ENCODE measurements at places on chromosomes 1 and 21. TPM values are rescaled to one million over a fixed set of nuclear protein-coding genes. Genes with fewer than 3 reads are reported as not detected.

Gene RGS16
- 1.2 TPM for total RNA-seq

- DNase-seq: no peak
These were observed 11.3 kb upstream of the QSOX1 start for GRCh38 chr1:180143359-180143758.

Gene SELENBP1
- total RNA-seq: 9.8 TPM

- no peak for DNase-seq
These were observed 87.2 kb downstream of the VAV3 start for GRCh38 chr1:107877745-107878144.

Gene MYBPH
- not detected for total RNA-seq

Gene VAV3
- total RNA-seq: 38.2 TPM

DNA sequence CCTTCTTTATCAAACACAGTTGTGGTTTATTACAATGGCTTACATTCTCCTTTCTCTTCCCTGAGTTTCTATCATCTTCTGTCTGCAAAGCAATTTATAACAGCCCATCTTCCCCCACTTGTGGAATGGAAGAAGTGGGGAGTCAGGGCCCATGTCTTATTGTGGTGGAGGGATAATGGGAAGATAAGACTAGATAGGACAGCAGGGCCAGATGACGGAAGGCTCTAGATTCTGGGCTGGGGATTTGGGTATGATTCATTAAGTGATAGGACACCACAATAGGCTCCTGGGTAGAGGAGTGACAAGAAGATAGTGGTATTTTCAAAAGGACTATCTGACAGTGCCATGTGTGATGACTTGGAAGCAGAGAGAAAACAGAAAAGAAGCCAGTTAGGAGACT, 450.6 kb downstream of the TTLL7 start:
- DNase-seq: no peak

Gene PDE9A
- 10.9 TPM for total RNA-seq

GRCh38 chr1:74005533-74005932, 192.4 kb downstream of the LRRIQ3 start:
- DNase-seq: no peak

GRCh38 chr1:75838079-75838478, 41.4 kb downstream of the MSH4 start:
- DNase-seq: no peak

DNA sequence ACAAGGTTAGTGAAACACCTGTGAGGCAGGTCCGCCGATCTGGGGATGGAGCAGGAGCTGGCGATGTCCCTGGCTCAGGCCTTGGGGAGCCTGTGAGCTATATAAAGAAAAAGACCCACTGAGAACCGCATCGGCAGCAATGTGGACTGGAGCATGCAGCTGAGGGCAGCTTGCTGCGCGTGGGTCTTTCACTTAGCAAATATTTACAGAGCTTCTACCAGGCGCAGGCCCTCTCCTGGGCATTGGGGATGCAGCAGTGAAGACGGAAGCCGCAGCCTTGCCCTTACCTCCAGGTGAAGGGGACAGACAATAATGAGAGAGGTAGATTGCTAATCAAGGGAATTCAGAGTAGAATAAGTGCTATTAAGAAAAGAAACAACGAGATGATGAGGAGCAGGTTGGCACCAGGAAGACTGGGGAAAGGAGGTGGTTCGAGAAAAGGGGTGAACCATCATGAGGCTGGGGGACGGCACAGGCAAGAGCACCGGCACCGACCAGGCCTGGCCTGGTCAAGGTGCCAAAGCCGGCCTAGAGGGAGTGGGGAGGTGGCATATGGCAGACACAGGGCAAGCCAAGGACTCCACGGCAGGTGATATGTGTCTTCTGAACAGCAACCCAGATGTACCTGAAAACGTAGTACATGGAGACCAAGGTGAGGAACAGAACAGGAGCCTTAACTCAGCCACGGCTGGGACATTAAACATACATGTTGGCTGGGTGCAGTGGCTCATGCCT, 60.7 kb upstream of the PAX7 start:
- DNase-seq: no peak

GRCh38 chr1:223212441-223212840, 69.4 kb upstream of the TLR5 start:
- DNase-seq: no peak

- no peak for DNase-seq
These were observed at the start of gene HTR6 for GRCh38 chr1:19664453-19665185. TSS of gene HTR6 (plus strand) at chr1:19664875. CDS start at chr1:19665754, 879 bp downstream.

DNA sequence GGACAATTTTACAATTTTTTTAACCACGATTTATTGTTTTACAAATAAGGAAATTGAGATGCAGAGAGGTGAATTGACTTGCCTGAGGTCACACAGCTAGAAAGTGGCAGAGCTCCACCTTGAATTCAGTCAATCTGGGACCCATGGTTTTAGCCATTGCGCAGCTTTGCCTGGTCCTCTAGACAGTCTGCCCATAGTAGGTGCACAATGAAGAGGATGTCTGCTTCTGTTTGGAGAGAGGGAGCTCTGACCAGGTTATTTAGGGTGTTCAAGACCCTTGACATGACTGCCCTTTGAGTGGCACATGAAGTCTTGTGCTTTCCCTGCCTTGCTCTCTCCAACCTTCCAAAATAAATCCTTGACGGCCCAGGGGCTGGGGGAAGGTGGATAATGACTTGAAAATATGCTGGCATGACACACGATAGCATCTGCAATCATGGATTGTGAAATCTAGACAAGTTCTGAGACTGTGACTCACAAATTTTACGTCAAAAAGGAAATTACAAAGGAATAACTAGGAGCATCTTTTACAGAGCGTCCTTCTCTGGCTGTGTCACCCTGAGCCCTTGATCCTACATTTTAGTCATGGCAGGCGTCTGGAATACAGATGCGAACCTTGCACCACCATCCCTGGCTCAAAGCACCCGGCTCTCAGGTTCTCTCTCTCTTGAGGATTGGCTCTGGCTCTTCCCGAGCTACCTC, 26.2 kb upstream of the ID3 start:
- no peak for DNase-seq

GRCh38 chr1:228100822-228101613, 2.1 kb downstream of the C1orf35 start:
- no peak for DNase-seq

Gene C1QA
- not detected for total RNA-seq

- DNase-seq: no peak
These were observed 48.4 kb upstream of the RAP1A start for GRCh38 chr1:111571239-111571638.

DNA sequence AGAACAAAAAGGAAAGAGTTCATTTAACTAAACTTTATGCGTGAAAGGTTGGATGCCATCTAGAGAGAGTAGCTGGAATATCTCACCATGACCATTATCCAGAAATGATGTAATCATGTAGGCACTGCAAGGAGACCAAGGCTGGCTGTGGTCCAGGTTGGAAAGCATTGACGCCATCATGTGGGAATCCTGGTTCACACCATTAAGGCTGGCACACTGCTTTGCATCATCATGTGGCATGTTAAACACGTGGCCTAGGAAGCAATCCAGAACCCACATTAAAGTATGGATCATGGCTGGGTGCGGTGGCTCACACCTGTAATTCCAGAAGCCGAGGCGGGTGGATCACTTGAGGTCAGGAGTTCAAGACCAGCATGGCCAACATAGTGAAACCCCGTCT, 4.3 kb downstream of the ADAMTS1 start:
- peak; percentile 17 for DNase-seq

Gene PKLR
- not detected for total RNA-seq

GRCh38 chr1:81573458-81573857, 227.3 kb upstream of the ADGRL2 start:
- DNase-seq: no peak

Gene CLDN19
- not detected for total RNA-seq

- no peak for DNase-seq
These were observed 40.0 kb downstream of the GRIK3 start for GRCh38 chr1:36994294-36994693.

DNA sequence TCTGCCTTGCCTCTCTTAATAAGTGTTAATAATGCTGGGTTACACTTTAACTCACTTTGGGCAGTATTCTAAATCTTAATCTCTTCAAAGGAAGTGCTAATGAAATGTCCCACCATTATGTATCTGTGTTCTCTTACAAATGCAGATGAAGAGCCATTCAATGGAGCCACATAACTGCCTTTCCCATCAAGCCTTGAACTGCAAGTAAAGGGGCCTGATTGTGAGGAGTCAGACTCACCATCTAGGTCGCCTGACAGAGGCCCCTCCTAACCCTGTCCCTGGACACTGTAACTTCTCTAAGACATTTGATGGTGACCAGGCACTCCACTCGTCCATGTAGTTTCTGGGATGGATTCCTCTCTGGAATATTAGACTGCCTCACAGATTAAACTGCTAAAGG, 329.4 kb downstream of the KIF26B start:
- DNase-seq: no peak

Gene TLR5
- 17.3 TPM for total RNA-seq

GRCh38 chr1:167258858-167259257, 38.2 kb downstream of the POU2F1 start:
- DNase-seq: no peak

Gene ATP1A4
- total RNA-seq: not detected

- peak; percentile 34 for DNase-seq
These were observed 53.8 kb downstream of the SERBP1 start for GRCh38 chr1:67376381-67376780.

DNA sequence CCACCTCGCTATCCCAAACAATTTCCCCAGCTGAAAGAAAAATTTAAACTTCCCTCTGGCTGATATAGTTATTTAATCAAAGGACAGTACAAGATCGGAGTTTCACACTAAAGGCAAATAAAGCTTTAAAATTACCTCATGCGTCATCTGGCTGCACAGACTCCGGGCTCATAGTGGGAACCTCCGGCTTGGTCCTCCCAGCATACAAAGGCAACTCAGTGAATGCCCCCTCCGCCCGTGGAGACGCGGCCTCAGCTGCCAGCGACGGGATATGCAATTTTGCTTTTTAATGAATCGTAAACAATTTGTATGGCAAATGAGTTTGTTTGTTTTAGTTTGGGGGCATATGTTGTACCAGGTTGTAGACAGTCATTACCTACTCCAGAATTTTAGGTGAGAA, 214.6 kb upstream of the NFIA start:
- DNase-seq: no peak

DNA sequence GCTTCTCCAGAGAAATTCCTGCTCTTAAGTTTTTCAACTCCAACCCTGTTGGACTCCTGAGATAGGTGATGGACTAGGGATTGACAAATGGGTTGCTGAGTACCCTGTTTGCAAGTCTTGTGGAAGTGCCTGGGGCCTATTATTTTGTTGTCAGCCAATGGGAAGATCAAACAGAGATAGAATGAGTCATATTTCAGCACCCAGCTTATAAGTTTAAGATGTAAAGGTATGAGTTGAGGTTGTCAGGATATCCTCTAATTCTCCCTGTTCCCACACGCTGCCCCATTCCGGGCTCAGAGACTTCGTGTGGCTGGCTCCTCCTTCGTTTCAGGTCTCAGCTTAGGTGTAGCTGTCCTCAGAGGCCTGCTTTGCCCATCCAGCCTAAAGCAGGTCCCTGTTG, 91.8 kb downstream of the CENPF start:
- no peak for DNase-seq

GRCh38 chr1:228373681-228374571, 32.7 kb downstream of the TRIM11 start:
- no peak for DNase-seq

DNA sequence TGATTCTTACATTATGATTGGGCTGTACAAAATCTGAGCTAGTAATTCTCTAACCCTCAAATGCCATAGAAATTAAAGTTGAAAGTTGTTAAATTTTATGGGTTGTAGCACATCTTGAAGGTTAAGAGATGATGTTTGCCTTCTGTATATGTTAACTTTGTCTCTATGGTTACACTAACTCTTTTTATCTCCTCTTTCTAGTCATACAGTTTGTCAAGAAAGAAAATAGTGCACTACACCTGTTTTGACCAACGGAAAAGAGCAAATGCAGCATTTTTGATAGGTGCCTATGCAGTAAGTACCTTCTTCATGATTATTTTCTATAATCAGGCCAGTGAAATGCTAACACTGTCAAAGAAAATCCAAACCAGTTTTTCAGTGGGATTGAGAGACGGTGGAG, 38.2 kb downstream of the CDC14A start:
- no peak for DNase-seq

GRCh38 chr1:203556047-203556851, 62.3 kb downstream of the OPTC start:
- no peak for DNase-seq

GRCh38 chr1:209721323-209721722, 16.7 kb downstream of the HSD11B1 start:
- DNase-seq: no peak

DNA sequence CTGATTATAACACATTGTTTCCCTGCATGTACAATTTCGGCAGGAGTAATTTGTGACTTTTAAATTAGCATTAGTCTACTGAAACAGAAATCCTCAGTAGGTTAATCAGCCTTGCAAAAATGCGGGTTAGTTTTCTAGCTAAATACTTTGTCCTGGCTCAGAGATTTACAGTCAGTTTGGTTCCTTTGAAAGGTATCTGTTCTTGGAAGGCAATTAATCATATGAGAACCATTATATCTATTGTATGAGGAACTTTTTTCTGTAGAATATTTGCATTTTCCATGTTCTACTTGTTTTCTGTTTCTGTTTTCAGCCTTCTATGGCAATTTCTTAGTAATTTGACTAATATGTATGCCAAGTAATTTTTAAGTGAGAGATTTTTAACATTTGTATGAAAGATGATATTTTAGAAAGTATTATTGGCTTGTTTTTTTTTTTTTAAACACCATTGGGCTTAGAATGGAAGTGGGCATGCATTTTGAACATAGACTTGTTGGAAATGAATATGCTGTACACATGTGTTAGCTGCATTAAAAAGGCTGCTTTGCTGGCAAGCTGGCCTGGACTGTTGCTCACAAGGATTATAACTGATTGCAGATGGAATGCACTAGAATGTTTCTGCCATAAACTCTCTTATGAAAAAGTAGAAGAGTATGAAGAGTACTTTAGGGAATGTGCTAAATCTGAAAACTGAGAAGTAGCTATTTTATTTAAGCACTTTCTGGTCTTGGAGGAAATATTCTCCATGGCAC, 26.2 kb downstream of the KIF1B start:
- DNase-seq: no peak

- peak; percentile 4 for DNase-seq
These were observed 111.9 kb downstream of the DENND1B start for GRCh38 chr1:197663162-197663953.

Gene RUNX3
- total RNA-seq: 1.3 TPM

Gene EDARADD
- total RNA-seq: not detected

DNA sequence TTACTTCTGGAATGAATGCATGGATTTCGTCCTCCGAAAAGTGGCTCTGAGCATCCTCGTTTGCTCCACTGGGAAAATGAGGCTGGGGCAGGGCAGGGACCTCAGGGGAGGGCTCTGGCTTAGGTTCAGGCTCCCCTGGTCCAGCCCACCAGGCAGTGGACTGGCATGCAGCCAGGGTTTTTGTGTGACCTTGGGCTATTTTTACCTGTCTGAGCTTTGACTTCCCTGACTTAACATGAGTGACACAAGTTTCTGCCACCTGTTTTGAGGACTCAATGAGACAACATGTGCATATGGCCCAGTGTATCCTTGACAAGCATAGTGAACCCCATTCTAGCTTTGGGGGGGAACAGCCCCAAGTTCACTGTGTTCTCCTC, 32.6 kb upstream of the EDN2 start:
- DNase-seq: no peak

- DNase-seq: no peak
These were observed 8.2 kb upstream of the DYRK1A start for GRCh38 chr21:37358397-37358796.

Gene CXADR
- total RNA-seq: 51.7 TPM

- no peak for DNase-seq
These were observed 2.9 kb downstream of the AJAP1 start for GRCh38 chr1:4657244-4657789.

Gene SFN
- total RNA-seq: 103 TPM

Gene KIF2C
- 67.6 TPM for total RNA-seq

Gene ELAVL4
- total RNA-seq: not detected
